A549 treated with GW870086 at 1 μM for 4 hours (cell line): ENCODE measurements at places on chromosomes 16 and 17. TPM values are rescaled to one million over a fixed set of nuclear protein-coding genes. Genes with fewer than 3 reads are reported as not detected.

The HOXB1 gene
- total RNA-seq = not detected in 5 replicates

The KRTAP4-3 gene
- total RNA-seq = not detected in 5 replicates

The ERAL1 gene
- 73.5 to 91.3 TPM (median 88.3 TPM) in 5 replicates for total RNA-seq

The CLN3 gene
- total RNA-seq = 15.1 to 36.2 TPM (median 34.9 TPM) in 5 replicates

The SEZ6 gene
- not detected in 5 replicates for total RNA-seq

The TRIM72 gene
- total RNA-seq = 0.02 to 0.08 TPM (median 0.03 TPM) in 5 replicates

The NLRC3 gene
- 0.03 to 0.15 TPM in 2 of 5 replicates, not detected in the others for total RNA-seq

The CDH8 gene
- total RNA-seq = 0.22 to 0.98 TPM (median 0.56 TPM) in 4 of 5 replicates, not detected in the other

The HAS3 gene
- total RNA-seq = 42.9 to 52.7 TPM (median 46.3 TPM) in 5 replicates

The STX1B gene
- total RNA-seq = 1.5 to 2.2 TPM (median 2.0 TPM) in 5 replicates

The TBX6 gene
- 0.13 to 0.25 TPM (median 0.18 TPM) in 5 replicates for total RNA-seq

The MYH2 gene
- not detected in 5 replicates for total RNA-seq

The MMP28 gene
- 5.5 to 10.2 TPM (median 8.6 TPM) in 5 replicates for total RNA-seq

The WSCD1 gene
- 1.9 to 3.9 TPM (median 3.2 TPM) in 5 replicates for total RNA-seq

The PHB1 gene
- total RNA-seq = 322 to 483 TPM (median 457 TPM) in 5 replicates
